Urothelium cell line (cell line): ENCODE measurements at places on chromosomes 12 and 14.

- no peak for DNase-seq
Measured at GRCh38 chr12:9809338-9809737, 17.9 kb upstream of the KLRF1 start.

GRCh38 chr12:94187361-94187760, 39.0 kb downstream of the PLXNC1 start:
- no peak for DNase-seq

DNA sequence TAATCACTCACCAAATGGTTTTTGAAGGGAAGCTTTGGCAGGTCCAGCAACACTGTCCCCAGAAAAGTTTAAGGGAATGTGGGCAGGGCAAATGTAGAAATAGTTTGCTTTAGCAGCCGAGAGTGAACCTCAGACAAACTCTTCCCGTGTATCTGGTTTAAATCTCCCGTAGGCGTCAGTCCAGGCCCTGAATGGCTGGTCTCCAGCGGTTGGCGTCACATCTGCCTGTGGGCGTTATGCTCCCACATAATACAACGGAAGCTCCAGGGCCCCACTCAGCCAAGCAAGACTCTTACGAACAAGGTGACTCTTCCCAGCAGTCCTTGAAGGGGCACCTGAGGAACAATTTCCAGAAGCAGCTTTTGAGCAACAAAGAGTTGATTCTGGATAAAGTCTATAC, 942 bp downstream of the ZC2HC1C start:
- no peak for DNase-seq

GRCh38 chr14:104358528-104359300, 220.3 kb downstream of the KIF26A start:
- no peak for DNase-seq

GRCh38 chr12:55060470-55060869, 40.7 kb downstream of the NEUROD4 start:
- DNase-seq: no peak
